ENCODE measurements at places on chromosomes 6 and 20.
A peak's percentile ranks its signal among the peaks of the same experiment; 100 is the strongest.

- no peak for DNase-seq
Observed at GRCh38 chr6:118396969-118397368, 151.1 kb upstream of the PLN start.

GRCh38 chr6:67467341-67467740 is 1167.7 kb upstream of the ADGRB3 start:
- DNase-seq, result no peak

DNA sequence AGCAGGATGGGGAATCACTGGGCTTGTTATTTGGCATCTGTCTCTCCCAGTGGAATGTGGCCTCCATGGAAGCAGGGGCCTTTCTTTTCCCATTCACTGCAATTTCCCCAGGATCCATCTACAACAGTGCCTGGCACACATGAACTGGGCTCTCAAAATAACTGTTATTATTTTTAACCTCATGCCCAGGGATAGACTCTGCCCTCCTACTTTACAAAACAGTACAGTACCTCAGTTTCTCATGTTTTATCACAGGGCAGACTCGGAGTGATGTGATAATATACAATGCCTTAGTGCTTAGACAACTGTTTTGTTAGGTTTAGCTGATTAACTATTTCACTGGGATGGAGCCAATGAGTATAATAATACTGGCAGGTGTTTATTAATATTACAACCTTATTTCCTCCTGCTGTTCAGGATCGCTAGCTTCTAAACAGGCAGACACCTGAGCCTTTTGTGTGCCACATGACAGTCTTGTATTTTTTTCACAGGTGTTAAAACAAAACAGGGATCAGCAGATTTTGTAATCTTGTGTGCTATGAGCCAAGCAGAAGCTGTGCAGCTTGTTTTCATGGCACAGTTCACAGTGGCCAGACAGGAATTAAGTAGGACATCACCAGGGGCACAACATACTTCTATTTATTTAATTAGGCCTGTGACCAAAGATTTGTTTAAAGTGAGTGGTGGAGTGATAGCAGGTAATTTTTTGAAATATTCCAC is 157.7 kb upstream of the EYA4 start:
- no peak for DNase-seq

GRCh38 chr6:7165002-7165889 is 57.5 kb downstream of the RREB1 start:
- DNase-seq, result no peak

- DNase-seq, result no peak
Observed at GRCh38 chr6:5730585-5731263, 276.0 kb downstream of the NRN1 start.

DNA sequence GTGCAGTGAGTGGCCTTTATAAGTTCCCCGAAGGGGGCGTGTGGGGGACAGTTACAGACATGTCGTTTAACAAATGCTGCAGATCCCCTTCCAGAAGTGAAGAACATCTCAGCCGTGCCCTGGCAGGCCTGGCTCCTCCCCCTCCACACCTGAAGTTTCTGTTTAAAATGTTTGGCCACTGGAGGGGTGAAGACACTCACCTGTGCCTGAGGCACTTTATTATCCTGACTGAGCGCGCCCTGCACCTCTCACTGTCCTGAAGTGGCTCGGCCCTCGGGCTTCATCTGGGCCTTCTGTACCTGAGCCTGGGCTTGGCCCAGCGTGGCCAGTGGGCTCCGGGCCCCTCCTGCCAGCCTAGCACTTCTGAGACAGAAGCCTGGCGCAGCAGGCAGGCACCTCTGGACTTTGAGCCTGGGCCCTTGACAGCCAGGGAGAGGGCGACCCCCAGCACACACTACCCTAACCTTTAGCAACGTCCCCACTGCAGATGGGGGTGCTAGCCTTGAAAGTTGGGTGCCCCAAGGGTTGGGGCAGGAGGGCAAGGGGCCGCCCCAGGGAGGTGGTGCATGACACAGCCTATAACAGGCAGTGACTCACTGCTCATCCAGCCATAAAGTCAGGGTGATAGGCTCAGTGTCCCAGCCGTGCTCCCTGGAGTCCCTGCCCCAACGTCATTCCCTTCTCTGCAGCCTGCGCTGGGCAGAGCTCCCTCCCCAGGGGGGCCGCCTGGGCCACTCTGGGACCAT is 13.6 kb upstream of the GATA5 start:
- no peak for DNase-seq

DNA sequence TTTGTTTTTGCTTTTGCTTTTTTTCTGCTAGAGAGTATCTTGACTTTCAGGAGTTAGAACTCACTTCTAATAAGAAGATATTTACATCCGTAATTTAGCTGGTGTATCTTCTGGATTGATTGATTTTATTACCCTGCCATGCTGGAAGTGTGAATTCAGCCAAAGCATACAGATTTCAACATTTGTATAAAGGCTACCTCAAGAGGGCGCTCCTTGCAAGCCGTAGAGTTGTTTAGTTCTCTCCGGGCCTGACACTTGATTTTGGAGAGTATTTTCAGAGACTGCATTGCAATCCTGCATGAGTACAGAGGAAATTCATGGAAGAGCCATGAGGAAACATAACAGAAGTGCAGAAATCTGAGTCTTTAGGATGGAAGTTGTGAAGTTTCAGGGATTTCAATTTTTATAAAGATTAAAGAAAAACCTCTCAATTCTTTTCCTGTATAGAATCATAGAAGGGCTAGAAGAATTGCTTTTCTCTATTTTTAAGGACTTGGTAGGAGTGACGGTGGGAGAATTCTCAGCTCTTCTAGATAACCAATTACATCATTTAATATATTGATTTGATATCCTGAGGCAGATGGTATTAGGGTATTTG is 66.7 kb upstream of the TIAM2 start:
- peak; percentile 47 for DNase-seq

DNA sequence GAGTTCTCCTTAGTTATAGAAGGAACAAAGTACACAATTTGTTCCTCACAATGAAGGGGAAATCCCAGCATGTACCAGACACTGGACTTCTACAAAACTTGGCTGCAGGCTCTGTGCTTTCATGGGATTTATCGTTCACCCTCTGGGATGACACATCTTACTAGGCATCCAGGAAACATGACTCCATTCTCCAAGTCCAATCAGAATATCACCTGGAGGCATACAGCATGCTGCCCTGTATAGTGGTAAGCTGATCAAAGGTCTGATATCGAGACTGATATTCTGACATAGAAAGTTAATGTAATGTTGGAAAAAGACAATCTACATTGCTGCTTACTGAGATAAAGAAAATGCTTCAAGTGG is 6.7 kb downstream of the RWDD2A start:
- no peak for DNase-seq

DNA sequence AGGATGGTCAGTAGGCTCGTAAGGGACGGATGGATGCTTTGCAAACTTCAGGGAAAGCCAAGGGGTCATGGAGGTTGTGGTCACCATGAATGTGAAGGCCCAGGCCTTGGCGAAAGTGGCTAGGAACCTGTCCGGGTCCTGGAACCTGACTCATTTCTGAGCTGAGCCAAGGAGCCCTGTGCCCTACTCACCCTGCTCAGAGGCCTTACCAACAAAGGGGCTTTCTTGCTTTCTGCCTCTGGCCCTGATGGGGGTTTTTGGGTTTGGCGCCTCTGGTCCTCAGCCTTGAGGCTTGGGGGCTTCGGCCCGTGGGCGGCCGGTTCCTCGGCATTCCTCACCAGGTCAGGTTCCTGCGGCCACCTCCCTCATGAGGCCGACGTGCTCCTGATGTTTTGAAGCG is 155.1 kb downstream of the DTNBP1 start:
- DNase-seq, result no peak

DNA sequence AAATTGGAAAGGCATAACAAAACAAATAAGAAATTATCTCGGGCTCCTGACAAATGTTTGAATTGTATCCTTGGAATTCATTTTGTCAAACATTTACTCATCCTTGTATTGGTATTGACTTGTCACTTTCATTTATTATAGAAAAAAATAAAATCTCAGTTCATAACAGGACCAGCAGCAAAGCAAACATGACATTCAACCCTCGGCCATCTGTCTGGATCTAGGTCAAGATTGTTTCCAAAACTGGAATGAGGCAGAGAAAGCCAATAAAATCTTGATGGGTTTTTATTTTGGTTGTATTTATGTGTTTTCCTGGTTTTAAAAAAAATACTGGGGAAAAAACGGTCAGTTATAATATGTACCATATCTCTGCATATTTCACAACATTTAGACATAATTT is 42.9 kb upstream of the FABP7 start:
- DNase-seq, result no peak

GRCh38 chr20:34122274-34122980 is 10.4 kb upstream of the EIF2S2 start:
- no peak for DNase-seq

DNA sequence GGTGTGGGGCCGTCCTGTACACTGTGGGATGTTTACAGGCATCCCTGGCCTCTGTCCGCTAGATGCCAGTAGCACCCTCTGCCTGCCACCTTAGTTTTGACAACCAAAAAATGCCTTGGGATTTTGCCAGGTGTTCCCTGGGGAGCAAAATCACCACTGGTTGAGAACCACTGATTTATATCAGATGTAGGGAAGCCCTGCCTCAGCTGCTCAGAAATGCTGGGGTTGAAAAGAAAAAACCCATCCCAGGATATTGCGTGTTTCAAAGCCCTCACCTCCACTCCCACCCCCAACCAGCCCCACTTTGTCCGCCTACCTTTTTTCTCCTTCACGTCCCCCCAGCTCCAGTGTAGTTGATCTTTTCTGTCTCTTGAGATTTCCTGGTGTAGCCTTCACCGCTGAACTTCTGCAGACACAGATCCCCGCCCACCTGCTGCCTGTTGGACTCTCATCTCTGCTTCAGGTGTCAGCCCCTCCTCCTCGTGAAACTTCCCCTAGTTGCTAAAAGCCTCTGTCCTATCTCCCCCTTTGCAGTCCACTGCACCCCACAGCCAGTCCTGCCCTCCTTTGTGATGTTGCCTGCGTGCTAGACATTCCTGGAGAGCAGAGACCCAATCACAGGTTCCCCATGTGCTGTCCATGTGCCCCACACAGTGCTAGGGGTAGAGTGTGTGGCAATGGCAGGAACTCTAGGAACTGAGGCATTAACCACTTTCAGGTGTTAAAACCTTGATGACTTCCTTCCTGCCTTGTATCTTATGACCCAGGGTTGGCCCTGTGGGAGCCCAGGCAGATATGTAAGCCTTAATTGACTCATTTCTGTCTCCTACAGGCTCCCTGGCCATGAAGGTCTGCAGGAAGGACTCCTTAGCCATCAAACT is 98.9 kb downstream of the TBC1D7 start:
- DNase-seq, result peak; percentile 65
